ENCODE measurements at places on chromosomes 1 and 21. TPM values are rescaled to one million over a fixed set of nuclear protein-coding genes. Genes with fewer than 3 reads are reported as not detected.

- H3K4me3 ChIP-seq, result no peak overlapping the region
- no peaks in the 10 kb centered on the region for H3K4me1 ChIP-seq
- H3K27ac ChIP-seq, result no peak overlapping the region
- no peak for DNase-seq
Measured at GRCh38 chr1:181541947-181542346, 58.6 kb downstream of the CACNA1E start.

DNA sequence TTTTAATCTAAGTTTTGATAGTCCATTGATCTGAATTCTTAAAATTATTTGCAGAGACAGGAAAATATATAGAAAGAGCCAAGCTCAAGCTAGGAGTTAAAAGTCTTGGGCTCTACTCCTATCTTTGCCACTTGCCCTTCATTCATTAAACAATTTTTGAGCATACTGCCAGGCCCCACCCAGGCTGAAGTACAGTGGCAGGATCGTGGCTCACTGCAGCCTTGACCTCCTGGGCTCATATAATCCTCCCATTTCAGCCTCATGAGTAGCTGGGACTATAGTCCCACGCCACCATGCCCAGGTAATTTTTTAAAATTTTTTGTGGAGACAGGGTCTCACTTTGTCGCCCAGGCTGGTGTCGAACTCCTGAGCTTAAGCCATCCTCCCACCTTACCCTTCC, 8.2 kb downstream of the TRMT13 start:
- no peak for DNase-seq
- H3K36me3 ChIP-seq, result peaks cover 31% of the 10 kb centered on the region
- no peak overlapping the region for H3K4me3 ChIP-seq
- H3K27ac ChIP-seq, result no peak overlapping the region
- no peaks in the 10 kb centered on the region for H3K4me1 ChIP-seq

DNA sequence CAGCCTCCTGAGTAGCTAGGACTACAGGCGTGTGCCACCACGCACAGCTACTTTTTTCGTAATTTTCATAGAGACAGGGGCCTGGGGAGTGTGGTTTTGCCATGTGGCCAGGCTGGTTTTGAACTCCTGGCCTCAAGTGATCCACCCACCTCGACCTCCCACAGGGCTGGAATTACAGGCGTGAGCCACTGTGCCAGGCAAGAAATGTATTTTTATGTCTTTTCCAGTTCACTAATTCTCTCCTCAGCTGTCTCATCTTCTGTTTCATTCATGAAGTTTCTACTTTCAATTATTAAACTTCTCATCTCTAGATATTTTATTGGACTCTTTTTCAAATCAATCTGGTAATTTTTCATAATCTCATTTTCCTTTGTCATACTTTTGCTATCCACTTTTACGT, 72.1 kb upstream of the DISP3 start:
- DNase-seq, result no peak
- no peaks in the 10 kb centered on the region for H3K27me3 ChIP-seq
- H3K36me3 ChIP-seq, result no peaks in the 10 kb centered on the region
- no peaks in the 10 kb centered on the region for H3K4me1 ChIP-seq

GRCh38 chr21:39845571-39846130, 21.6 kb upstream of the PCP4 start:
- H3K4me3 ChIP-seq, result no peak overlapping the region
- H3K4me1 ChIP-seq, result no peaks in the 10 kb centered on the region
- no peak overlapping the region for H3K27ac ChIP-seq
- no peaks in the 10 kb centered on the region for H3K27me3 ChIP-seq
- DNase-seq, result no peak
- no peaks in the 10 kb centered on the region for H3K36me3 ChIP-seq

DNA sequence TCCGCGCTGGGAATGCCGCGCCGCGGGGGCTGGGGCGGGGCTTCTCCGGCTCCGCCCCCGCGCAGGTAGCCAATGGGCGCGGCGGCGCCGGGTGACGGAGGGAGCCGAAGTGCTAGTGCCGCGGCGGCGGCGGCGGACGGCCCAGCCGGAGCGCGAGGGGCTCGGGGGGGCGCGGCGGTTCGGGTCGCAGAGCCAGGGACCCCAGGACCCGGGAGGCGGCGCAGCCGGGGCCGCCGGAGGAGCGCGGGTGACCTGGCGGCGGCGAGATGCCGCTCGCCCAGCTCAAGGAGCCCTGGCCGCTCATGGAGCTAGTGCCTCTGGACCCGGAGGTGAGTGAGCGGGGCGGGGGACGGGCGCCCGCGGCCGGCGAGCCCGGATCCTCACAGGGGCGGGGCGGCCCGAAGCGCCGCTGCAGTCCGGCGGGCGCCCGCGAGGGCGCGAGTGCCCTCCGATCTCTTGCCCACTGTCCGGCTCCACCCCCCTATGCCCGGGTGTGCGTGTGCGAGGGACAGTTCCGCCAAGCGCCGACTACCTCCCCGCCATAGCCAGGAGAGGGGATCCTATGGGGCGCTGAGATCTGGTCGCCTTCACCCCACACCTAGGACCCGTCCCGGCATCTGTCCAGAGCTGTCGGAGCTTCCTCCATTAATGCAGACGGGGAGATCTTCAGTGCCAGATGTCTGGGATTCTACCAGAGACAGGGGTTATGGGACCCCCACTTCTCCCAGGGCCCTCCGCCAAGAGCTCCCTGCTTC, at the start of gene RPS6KA1:
Gene RPS6KA1, plus strand, starts transcription at position 107 of the 755 bp plus-strand sequence. Its CDS starts 160 bp downstream, at position 267.
- H3K4me1 ChIP-seq, result peaks cover 10% of the 10 kb centered on the region
- DNase-seq, result peak; percentile 44
- H3K36me3 ChIP-seq, result no peaks in the 10 kb centered on the region
- H3K4me3 ChIP-seq, result peak within 1 kb of the TSS; percentile 70

CSF3R gene
- total RNA-seq, result not detected

- no peak overlapping the region for H3K27ac ChIP-seq
- no peaks in the 10 kb centered on the region for H3K36me3 ChIP-seq
- no peaks in the 10 kb centered on the region for H3K4me1 ChIP-seq
- DNase-seq, result no peak
- no peaks in the 10 kb centered on the region for H3K27me3 ChIP-seq
Measured at GRCh38 chr21:14595449-14595848, 49.3 kb upstream of the SAMSN1 start.

- no peak overlapping the region for H3K4me3 ChIP-seq
- H3K36me3 ChIP-seq, result no peaks in the 10 kb centered on the region
- DNase-seq, result no peak
Measured at GRCh38 chr1:182329471-182329870, 62.1 kb downstream of the GLUL start.

GRCh38 chr1:17538010-17538409, 1.5 kb upstream of the ARHGEF10L start:
- H3K27ac ChIP-seq, result no peak overlapping the region
- peaks cover 6% of the 10 kb centered on the region for H3K27me3 ChIP-seq
- H3K36me3 ChIP-seq, result no peaks in the 10 kb centered on the region
- no peak for DNase-seq
- H3K4me1 ChIP-seq, result no peaks in the 10 kb centered on the region

DNA sequence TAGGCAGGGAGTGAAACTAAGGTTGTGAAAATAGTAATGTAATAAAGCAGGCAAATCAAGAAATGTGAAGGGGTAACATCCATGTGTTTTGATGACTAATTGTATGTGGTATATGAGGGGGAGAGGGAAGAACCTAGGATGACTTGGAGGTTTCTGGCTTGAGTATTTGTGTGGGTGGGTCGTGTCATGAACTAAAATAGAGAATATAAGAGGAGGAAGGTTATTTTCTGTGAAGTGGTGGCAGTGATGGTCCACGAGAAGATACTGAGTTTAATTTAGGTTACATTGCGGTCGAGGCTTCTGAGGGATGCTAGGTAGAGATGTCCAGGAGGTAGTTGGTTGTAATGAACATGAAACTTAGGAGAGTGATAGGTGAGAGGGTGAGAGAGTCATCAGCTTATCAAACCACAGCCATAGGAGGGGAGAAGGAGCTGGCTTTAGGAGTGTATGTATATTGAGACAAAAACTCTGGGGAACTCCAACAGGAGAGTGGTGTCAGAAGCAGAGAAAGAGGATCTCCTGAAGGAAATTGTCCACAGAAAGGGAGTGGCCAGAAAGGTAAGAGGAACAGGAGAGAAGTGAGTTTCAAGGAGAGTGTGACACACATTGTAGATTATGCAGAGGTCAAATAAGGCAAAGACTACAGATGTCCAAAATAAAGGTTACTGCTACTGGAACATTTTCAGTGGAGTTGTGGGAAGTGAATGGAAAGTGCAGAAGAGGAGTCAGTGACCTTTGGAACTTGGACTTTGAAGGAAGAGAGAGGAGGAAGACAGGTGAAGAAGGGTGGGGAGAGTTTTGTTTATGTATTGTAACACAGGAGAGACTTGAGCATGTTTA, 89.0 kb upstream of the MACF1 start:
- H3K36me3 ChIP-seq, result no peaks in the 10 kb centered on the region
- no peak overlapping the region for H3K4me3 ChIP-seq
- no peak overlapping the region for H3K27ac ChIP-seq
- no peaks in the 10 kb centered on the region for H3K27me3 ChIP-seq

DNA sequence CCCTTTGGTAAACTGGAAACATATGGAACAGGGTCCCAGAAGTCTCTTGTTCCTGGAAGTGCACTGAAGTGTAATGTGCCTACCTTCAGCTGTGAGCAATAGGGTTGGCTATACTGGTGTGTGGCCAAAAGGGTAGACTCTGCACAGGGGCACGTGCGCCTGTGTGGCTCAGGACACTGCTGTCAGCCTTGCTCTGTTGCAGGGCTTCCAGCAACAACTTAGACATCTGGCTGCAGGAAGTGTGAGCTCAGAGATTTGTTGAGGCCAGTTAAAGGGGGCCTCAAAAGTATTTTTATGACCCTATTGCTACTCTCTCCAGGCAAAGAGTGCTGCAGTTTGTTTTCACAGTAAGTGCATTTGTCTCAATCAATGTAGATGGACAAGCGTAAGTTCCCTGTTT, 7.5 kb downstream of the CTPS1 start:
- DNase-seq, result peak; percentile 41
- no peak overlapping the region for H3K27ac ChIP-seq
- no peak overlapping the region for H3K4me3 ChIP-seq

LSM10 gene
- 40.3 TPM for total RNA-seq

DNA sequence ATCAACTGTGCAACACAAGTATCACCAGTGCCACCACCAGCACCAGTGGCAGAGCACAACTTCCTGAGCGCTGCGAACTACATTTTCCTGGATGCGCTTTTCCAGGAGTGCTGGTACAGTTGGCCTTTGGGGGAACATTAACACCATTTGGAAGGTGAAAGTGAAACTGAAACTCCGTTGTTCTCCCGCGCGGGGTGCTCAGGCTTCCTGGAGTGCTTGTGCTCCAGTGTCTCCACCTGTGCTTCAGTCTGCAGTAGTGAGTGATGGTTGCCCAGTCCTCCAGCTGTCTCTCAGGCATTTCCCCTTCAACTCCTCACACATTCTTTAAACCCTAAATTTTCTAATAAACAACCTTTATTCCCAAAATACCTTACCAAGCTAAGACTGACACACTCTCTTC, 187.8 kb downstream of the LRRIQ3 start:
- DNase-seq, result no peak
- H3K4me3 ChIP-seq, result no peak overlapping the region
- no peaks in the 10 kb centered on the region for H3K36me3 ChIP-seq
- no peaks in the 10 kb centered on the region for H3K4me1 ChIP-seq

- no peak for DNase-seq
- H3K4me1 ChIP-seq, result no peaks in the 10 kb centered on the region
- H3K4me3 ChIP-seq, result no peak overlapping the region
- H3K27ac ChIP-seq, result no peak overlapping the region
- no peaks in the 10 kb centered on the region for H3K27me3 ChIP-seq
- H3K36me3 ChIP-seq, result no peaks in the 10 kb centered on the region
Measured at GRCh38 chr1:28154078-28154594, 22.4 kb downstream of the PTAFR start.

LRRC38 gene
- not detected for total RNA-seq

- no peaks in the 10 kb centered on the region for H3K36me3 ChIP-seq
- no peaks in the 10 kb centered on the region for H3K27me3 ChIP-seq
- no peak overlapping the region for H3K4me3 ChIP-seq
- H3K4me1 ChIP-seq, result peaks cover 14% of the 10 kb centered on the region
- DNase-seq, result no peak
- H3K27ac ChIP-seq, result no peak overlapping the region
Measured at GRCh38 chr1:198499588-198499987, 40.9 kb downstream of the ATP6V1G3 start.

EFCAB7 gene
- total RNA-seq, result 7.1 TPM

C1orf74 gene
- total RNA-seq, result 2.3 TPM

FCAMR gene
- not detected for total RNA-seq

TMEM82 gene
- not detected for total RNA-seq

GRCh38 chr1:245863566-245864184, 643.4 kb downstream of the SMYD3 start:
- no peaks in the 10 kb centered on the region for H3K36me3 ChIP-seq
- no peak overlapping the region for H3K27ac ChIP-seq
- no peaks in the 10 kb centered on the region for H3K27me3 ChIP-seq
- no peak for DNase-seq

BTBD8 gene
- 1.7 TPM for total RNA-seq

FAM72C gene
- 2.8 TPM for total RNA-seq

C1QC gene
- not detected for total RNA-seq

SH3BGR gene
- total RNA-seq, result 0.42 TPM

DNA sequence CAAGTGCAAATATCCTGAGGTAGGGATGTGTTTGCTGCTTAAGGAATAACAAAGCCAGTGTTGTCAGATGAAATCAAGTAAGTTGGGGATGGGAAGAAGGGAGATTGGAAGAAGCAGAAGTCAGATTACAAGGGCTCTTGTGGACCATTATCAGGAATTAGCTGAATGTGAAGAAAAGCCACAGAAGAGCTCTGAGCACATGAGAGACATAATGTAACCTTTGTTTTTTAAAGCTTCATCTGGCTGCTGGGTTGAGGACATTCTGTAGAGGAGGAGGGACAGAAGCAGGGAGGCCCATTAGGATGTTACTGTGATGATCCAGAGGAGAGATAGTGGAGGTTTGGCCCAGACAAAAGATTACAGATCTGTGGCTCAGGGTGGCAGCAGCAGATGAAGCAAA, 111.7 kb downstream of the DUSP10 start:
- H3K4me1 ChIP-seq, result no peaks in the 10 kb centered on the region
- no peaks in the 10 kb centered on the region for H3K36me3 ChIP-seq
- no peak overlapping the region for H3K27ac ChIP-seq
- no peak overlapping the region for H3K4me3 ChIP-seq

NUCKS1 gene
- 282 TPM for total RNA-seq

- H3K27ac ChIP-seq, result no peak overlapping the region
- no peak for DNase-seq
Measured at GRCh38 chr1:80367058-80367457, 1360.5 kb upstream of the ADGRL4 start.

RXRG gene
- total RNA-seq, result not detected

DNA sequence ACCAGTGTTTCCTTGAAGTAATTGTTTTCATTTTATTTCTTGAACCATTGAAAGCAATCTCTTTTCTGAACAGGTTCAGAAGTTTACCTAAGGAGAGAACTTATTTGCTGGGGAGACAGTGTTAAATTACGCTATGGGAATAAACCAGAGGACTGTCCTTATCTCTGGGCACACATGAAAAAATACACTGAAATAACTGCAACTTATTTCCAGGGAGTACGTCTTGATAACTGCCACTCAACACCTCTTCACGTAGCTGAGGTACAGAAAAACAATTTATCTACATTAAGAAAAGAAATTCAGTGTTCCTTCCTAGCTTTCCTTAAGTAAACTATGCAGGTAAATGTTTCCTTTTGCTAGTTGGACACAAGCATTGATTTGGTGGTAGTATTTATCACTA, 27.4 kb downstream of the AGL start:
- no peak for DNase-seq
- no peaks in the 10 kb centered on the region for H3K27me3 ChIP-seq
- no peaks in the 10 kb centered on the region for H3K4me1 ChIP-seq
- no peaks in the 10 kb centered on the region for H3K36me3 ChIP-seq
- no peak overlapping the region for H3K27ac ChIP-seq

WLS gene
- 163 TPM for total RNA-seq

TPTE gene
- total RNA-seq, result not detected

GRCh38 chr1:110708974-110709440, 34.3 kb upstream of the KCNA3 start:
- H3K27me3 ChIP-seq, result no peaks in the 10 kb centered on the region
- H3K27ac ChIP-seq, result no peak overlapping the region
- DNase-seq, result no peak
- no peaks in the 10 kb centered on the region for H3K36me3 ChIP-seq
- H3K4me3 ChIP-seq, result no peak overlapping the region
- H3K4me1 ChIP-seq, result no peaks in the 10 kb centered on the region
